WTC11 (cell line): ENCODE measurements at places on chromosomes 5 and 9.
A peak's percentile ranks its signal among the peaks of the same experiment; 100 is the strongest.

- no peak for DNase-seq
These were observed 261.4 kb upstream of the KLF4 start for GRCh38 chr9:107750741-107751566.

DNA sequence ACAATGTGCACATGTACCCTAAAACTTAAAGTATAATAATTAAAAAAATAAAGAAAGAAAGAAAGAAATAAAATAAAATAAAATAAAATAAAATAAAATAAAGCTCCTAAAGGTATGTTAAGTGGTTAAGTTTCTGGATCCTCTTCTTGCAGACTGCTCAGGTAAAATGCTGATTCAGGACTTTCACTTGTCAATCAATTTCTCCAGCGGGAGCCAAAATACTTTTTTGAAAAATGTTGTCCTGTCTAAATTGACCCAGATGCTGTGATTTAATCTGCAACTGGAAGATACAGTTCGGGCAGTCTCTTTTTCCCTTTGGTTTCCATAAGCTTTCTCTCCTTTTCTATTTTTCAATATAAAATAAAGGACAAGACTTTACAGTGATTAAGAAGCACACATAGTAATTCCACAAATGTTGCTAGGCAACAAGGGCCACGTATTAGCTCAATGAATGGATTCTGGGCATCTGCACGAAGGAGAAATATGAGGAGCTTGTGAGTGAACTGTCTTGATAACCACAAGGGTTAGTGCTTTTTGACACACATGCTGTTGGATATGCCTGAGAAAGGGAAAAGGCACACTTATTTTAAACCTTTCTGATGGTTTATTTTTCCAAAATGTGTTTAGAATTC, 38.6 kb downstream of the HTR4 start:
- DNase-seq = no peak

DNA sequence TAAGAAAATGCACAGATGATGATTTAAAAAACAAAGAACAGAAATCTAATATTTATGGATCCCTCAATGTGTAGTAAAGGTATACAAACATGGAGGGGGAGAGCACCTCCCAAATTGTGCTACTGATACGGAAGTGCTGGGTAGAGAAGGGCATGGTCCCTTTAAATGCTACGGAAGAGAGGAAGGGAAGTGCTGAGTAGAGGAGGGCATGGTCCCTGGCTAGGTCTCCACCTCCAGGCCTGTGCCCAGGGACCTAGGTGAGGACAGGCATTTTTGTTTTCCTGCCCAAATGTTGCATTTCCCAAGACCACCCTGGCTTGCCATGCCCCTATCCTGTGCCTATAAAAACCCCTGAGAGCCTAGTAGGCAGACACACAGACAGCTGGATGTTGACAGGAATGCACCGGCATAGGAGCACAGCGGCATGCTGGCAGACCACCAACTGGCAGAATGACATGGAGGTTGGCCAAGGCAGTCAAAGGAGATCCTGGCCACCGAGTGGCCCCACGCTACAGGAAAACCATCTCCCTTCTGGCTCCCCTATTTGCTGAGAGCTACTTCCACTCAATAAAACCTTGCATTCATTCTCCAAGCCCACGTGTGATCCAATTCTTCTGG, 62.1 kb upstream of the SPDL1 start:
- DNase-seq = no peak

- no peak for DNase-seq
These were observed 49.4 kb downstream of the YTHDC2 start for GRCh38 chr5:113562828-113563400.

DNA sequence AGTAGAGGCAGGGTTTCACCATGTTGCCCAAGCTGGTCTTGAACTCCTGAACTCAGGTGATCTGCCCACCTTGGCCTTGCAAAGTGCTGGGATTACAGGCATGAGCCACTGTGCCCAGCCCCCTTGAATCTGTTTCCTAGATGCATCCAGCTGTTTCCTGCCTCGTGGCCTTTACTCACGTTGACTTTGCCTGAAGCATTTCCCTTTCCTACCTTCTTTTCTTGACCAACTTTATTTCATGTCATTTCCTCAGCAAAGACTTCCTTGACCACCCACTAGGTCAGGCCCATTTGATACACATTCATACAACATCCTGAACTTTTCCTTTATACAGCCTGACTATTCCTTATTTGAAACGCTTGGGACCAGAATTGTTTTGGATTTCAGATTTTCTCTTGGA, 51.0 kb downstream of the DOCK2 start:
- DNase-seq = no peak

GRCh38 chr9:4666042-4666699, at the start of gene SPATA6L:
TSS of gene SPATA6L (minus strand) at chr9:4666480. CDS start at chr9:4666250, 230 bp downstream.
- peak; percentile 34 for DNase-seq

DNA sequence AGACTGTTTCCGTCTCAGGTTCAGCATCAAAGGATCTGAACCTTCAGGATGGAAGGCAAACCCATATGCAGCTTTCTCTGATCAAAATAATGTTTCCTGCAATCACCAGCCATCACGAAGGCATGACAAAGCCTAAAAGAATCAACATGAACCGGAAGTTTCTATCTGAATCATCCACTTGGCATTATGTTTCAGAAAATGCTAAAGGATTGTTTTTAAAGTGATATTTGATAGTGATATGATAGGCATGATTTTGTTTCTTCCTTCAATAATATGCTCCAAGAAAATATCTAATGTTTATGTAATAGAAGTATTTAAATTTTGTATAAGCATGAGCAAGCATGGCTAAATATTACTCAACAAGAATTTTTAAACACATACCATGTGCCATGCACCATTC, 219.6 kb downstream of the PLK2 start:
- DNase-seq = no peak

- DNase-seq = no peak
These were observed 347.9 kb upstream of the SEMA6A start for GRCh38 chr5:116922532-116922931.

DNA sequence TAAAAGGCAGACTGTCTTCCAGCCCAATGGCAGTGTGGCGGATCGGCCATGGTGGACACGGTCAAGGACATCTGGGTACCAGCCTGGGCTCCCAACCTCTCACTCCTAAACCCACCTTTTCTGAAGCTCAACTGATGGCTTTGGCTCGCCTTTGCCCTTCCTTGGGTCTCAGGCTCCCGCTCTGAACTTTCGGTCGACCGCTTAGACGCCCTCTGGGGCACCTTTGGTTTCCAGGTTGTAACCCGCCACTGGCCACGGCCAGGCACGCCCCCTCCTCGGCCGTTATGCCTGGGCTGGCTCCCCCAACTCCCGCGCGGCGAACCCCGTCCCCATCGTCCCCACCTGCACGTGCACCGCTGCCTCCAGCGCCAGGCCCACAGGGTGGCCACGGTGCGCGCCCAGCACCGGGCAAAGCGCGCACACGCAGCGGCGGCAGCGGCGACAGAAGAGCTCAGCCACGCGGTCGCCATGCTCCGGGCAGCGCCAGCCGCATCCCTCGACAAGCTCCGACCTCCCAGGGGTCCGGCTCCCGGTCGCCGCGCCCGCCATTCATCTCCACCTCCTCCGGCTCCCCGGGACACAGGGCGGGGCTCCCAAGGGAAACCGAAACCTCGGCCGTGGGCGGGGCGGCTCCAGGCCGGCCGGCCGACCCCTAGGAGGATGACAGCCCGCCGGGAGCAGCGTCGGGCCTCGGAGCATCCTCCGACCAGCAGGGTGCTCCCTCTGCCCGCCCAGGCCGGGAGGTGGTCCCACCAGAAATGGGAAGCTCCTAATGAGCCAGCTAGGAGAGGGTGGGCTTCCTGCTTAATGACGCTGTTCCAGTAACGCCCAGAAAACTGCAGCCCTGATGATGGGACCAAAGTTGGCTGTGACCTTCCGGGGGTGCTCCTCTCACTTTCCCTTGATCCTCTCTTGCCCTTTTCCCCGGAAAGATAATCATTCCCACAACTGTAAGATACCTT, at the start of gene TRIM14:
Gene TRIM14 (minus strand): TSS at position 583 of the 962 bp plus-strand sequence. CDS start 34 bp downstream, at position 549.
- DNase-seq = peak; percentile 73

GRCh38 chr9:99783799-99784198, 37.9 kb upstream of the NR4A3 start:
- no peak for DNase-seq

- DNase-seq = no peak
These were observed 115.9 kb upstream of the FOXD4L5 start for GRCh38 chr9:65400886-65401285.

DNA sequence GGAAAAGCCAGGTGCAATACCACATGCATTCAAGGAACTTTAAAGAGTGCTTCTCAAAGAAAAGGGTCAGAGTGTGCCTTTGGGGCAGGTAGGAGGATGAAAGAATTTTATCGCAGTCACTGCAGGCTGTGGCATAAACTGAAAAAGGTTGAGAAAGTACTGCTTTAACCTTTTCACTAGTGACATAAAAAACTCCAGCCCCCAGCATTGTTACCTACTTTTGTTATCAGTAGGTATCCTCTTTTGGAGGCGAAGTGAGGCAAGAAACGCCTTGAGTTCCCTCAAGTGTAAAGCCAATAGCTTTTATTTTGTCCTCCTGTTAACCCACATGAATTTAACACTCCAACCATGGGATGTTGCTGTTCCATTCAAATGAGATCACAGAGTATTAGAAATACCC, 64.7 kb upstream of the CHD1 start:
- DNase-seq = no peak

DNA sequence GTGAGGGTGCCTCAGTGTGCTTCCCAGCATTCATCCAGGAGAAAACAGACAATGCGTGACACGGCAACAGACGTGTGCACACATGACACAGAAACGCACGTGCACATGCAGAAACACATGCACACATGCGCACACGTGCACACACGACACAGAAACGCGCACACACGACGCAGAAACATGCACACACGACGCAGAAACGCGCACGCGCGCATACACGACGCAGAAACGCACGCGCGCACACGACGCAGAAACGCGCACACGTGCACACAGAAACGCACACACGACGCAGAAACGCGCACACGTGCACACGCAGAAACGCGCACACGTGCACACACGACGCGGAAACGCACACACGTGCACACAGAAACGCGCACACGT, 16.5 kb downstream of the TPPP start:
- no peak for DNase-seq

DNA sequence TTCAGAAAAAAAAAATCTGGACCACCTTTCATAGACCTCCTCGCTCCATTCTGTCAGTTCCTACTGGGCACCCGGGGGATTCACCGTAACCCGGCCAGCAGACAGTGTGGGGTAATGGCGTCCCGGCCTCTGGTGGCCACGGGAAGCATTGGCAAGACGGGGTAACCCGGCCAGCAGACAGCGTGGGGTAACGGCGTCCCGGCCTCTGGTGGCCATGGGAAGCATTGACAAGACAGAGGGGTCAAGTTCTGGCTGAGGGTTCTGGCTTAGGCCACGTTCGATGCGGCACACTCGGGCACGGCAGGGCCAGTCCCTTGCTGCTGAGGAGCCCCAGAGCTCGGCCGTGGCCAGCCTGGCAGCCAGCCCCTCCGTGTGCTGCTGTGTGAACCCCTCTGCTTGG, 116.2 kb upstream of the RAPGEF1 start:
- peak; percentile 78 for DNase-seq

DNA sequence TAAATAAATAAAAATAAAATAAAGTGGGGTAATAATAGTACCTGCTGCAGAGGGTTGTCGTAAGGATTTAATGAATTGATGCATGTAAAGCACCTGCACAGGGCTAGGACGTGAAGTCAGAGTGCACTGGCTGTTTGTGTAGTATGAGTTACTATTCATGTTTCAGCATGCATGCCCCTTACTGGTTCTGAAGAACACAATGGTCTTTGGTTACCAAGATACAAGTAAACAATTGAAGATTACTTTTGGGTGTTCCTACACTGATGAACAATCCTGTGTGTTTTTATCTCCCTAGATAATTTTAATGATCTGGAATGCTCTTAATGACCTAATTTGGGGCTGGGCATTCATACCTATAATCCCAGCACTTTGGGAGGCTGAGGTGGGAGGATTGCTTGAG, 23.2 kb upstream of the PRRC2B start:
- DNase-seq = no peak

GRCh38 chr5:54388811-54389210, 66.7 kb upstream of the HSPB3 start:
- no peak for DNase-seq

DNA sequence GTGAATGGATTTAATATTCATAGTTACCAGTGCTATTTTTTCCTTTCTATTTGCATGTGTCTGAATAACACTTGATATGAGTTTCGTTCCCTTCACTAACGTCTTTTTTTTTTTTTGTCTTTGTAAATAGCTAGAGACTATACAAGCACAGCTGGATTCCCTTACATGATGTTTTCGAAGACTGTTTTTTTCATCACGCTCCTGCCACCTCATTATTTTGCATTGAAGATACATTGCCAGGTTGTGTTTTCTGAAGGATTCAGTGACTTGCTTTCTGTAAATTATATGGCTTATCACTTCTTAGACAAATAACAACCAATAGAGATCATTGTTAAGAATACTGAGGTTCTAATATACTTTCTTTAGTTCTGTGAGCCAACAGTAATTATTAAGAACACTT, 207.5 kb downstream of the COMMD10 start:
- DNase-seq = no peak

- no peak for DNase-seq
These were observed 39.3 kb downstream of the NTNG2 start for GRCh38 chr9:132201139-132201538.

GRCh38 chr9:98087420-98088354, 31.2 kb downstream of the NANS start:
- DNase-seq = peak; percentile 72

- DNase-seq = no peak
These were observed 200.9 kb upstream of the MSX2 start for GRCh38 chr5:174523311-174524071.

GRCh38 chr5:159202151-159202550, 7.2 kb downstream of the RNF145 start:
- DNase-seq = no peak

GRCh38 chr5:135174315-135175096, 140.5 kb upstream of the PITX1 start:
- peak; percentile 41 for DNase-seq

DNA sequence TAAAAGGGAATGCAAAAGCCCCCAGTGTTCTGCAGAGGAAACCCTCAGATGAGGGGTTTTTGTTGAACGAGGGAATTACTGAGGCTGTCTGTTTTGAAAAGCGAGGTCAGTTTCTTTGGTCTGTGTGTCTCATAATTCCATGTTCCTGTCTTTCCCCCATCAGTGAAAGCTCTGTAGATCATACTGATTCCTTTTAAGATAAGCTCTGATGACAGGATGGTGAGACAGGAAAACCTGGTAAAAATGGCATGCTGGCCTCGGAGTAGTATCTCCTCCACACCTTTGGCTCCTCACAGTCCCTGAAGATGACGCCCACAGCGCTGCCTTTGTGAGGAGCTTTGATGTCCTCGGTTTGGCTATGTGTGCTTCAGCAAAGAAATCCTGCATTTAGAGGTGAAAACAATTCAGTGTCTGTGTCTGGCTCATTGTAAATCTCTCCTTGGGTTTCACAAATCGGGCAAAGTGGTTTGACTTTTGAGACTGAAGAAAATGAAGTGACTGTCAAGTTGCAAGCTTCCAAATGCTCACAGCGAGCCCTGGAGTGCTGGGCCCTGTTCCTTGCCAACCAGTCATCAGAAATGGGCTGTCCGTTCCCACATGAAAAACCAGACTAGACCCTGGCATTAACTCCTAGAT, 124.9 kb upstream of the ICE1 start:
- DNase-seq = no peak

GRCh38 chr9:89440951-89441654, 56.8 kb downstream of the SEMA4D start:
- no peak for DNase-seq
